Hindlimb muscle (tissue), 1 donor: ENCODE measurements at places on chromosomes 2 and 18. TPM values are rescaled to one million over a fixed set of nuclear protein-coding genes. Genes with fewer than 3 reads are reported as not detected.

RHBDD1 gene
- 18.4 TPM for polyA plus RNA-seq

FRZB gene
- polyA plus RNA-seq = 40.4 TPM

TEX44 gene
- polyA plus RNA-seq = not detected

AGXT gene
- not detected for polyA plus RNA-seq

DOK6 gene
- polyA plus RNA-seq = 2.9 TPM

WIPF1 gene
- polyA plus RNA-seq = 39.0 TPM

ZNF513 gene
- 15.4 TPM for polyA plus RNA-seq
